Astrocyte (in vitro differentiated cells and primary cell): ENCODE measurements at places on chromosomes 3 and 15. TPM values are rescaled to one million over a fixed set of nuclear protein-coding genes. Genes with fewer than 3 reads are reported as not detected.

DNA sequence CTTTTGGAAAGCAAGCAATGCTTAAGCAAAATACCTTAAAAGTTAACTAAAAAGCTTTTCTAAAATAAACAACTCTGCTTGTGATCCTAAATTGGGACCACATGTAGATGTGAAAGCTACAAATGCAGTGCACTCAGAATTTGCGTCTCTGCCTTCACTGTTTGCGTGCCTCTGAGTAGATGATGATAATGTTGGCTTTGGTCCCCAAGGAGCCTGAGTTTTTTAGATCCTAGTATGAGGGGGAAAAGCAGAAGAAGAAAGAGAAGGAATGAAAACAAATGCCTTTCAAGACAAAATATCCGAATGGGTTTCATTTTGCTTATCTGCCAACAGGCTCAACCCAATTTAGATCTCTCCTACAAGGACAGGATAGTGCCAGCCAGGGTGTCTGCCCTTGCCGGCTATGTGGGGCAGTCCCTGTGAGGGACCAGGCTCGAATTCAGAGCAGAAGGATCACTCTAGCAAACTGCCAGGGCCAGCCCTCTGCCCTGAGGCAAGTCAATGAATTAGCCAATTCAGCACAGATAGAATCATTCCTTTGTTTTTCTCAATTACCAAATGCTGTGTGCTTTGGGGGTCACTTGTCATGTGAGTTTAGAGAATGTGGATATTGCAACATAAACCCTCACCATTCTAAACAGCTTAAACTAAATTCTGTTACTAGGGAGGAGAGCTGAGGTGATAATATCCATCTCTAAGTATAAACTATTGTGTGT lies 28.5 kb downstream of the SCG5 start:
- no peak for DNase-seq

The STRIT1 gene
- not detected in 2 replicates for total RNA-seq

GRCh38 chr15:39869254-39869653 lies 50.8 kb downstream of the GPR176 start:
- DNase-seq, result no peak

The CHRNA3 gene
- not detected in 2 replicates for total RNA-seq

DNA sequence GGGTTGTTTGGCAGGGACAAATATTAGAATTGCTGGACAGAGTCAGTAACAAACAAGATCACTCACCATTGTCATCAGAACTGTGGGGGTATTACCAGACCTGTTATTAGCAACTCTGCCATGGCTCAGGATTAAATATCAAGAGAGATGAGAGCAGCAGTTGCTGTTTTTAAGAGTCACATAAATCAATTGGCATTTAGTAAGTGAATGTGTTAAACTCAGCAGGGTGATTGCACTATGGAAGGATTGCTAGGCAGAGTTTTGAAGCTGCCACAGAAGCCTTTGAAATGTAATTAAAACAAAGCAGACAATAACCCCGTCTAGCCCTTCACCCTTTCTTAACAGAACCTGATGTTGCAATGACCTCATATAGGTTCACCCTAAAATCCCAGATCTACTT lies 238.8 kb downstream of the GAP43 start:
- DNase-seq, result no peak

DNA sequence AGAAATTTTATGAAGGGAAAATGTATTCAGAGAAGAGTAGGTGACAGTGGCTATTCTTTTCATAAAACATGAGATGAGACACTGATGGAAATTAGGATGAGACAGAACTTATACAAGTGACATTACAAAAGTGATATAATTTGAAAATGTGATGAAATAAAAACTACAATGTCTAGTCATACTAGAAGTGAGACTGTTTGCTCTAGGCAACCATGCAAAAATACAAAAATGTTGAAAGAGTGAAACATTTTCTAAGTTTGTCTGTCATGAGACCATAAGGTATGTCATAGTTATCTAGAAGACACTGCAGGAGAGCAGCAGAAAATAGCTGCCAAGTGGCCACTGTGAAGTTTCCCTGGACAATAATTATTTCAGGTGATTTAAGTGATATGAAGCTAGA lies 459.5 kb downstream of the DIPK2A start:
- DNase-seq, result no peak

DNA sequence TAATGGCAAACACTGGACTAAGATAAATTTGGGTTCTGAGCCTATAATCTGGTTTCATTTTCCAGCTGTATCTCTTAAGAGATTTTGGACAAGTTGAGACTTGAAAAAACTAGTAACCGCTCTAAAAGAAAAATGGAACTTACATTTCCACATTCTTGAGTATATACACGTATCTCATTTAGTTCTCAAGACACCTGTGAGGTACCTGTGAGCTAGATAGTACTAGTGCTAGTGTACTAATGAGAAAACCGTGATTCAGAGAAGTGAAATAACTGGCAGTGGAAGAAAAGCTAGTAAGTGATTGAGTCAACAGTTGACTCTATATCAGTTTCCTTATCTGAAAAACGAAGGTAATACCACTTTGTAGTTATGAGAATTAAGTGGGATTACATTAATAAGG lies 62.2 kb upstream of the PAQR5 start:
- no peak for DNase-seq

DNA sequence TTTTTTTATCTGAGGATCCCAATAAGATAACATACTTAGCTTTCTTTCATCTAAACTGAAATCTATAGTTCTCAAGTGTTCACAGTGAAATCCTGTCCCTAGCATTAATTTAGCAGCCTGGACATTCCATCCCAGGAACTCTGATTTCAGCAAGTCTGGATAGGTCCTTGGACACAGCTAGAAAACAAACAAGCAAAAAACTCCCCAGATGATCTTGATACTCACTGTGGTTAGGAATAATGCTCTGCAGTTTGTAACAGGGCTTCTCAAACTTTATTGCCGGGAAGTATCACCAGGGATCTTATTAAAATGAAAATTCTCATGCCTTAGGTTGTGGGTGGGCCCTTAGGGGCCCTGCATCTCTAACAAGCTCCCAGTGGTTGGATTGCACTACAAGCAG lies 24.3 kb downstream of the THBS1 start:
- DNase-seq, result no peak
